ENCODE measurements at places on chromosomes 2 and 18.

GRCh38 chr2:226581004-226581403 lies 218.6 kb downstream of the IRS1 start:
- DNase-seq: no peak

DNA sequence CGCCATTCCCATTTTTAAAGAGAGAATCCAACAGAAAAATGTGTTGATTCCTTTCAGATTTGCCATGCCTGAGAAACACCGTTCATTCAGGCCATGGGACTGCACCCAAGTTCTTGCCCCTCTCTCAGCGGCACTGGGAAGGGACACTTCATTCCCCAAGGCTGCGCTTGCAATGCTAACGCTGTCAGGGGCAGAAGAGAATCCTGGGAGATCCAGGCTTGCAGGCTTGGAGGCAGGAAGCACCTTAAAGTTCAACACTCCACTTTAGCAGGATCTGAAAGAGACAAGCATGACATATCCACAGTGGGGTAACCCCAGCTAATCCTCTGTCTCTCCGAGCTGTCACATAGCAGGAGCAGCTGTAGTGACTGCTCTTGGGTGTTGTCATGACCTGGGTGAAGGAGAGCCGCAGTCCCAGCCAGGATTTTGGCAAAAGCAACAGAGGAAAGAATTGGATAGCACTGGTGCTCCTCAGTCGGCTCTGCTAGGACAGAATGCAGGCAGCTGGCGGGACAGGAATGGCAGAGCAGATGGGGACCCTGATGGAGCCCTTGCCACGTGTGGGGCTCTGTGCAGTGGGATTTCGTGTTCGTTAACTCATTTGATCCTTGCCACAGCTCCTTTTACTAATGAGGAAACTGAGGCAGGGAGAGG lies 22.0 kb upstream of the ODC1 start:
- no peak for DNase-seq

- DNase-seq: no peak
Measured at GRCh38 chr2:12197133-12197532, 450.7 kb downstream of the LPIN1 start.

DNA sequence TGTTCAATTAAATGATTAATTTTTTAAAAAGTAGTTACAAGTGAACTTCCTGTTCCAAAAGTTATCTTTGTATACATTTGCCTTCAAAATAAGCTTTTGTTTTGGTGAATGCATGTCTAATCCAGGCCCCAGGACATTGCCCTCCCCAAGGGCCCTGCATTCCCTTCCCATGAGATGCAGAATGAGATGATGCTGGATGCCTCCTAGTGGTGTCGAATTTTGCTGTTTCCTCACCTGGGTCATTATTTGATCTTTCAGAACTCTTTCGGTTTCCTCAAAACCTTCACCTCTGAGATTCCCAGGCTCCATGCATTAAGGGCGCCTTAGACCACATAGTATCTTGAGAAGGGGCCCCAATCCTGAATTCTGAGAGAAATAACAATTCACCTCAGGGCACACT lies 728.8 kb downstream of the CNTNAP5 start:
- no peak for DNase-seq

DNA sequence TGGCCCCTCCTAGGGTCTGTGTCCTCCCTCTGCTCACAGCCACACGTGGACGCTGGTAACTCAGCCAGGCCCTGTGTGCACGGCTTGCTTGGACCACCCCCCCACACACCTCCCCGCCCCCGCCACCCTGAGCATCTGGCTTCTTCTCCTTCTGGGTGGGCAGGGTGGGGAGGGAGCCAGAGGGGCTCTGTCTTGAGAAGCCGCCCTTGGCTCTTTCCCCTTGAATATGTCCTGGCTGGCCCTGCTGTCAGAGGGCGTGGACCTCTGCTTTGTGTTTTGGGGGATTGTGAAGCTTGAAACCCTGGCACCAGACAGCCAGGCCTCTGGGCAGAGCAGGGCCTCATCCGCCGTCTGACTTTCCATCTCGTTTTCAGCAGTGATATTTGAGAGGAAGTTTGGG lies 72.1 kb downstream of the GLI2 start:
- DNase-seq: no peak

Data from frontal cortex (tissue), 4 donors.